ENCODE measurements at places on chromosomes 2 and 18.

DNA sequence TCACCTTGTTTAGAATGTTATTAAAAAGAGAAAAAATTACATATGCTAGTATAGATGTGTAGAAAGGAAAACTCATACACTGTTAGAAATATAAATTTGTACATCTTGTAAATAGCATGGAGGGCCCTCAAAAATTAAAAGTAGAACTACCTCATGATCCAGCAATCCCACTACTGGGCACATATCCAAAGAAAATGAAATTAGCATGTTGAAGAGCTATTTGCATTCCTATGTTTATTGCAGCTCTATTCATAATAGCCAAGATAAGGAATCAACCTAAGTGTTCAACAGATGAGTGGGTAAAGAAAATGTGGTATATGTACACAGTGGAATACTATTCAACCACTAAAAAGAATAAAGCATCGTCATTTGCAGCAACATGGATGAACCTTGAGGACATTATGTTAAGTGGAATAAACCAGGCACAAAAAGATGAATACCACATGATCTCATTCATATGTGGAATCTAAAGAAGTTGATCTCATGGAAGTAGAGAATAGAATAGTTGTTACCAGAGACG is 251.5 kb upstream of the THUMPD2 start:
- DNase-seq: no peak

GRCh38 chr18:59063300-59063906 is 76.3 kb upstream of the SEC11C start:
- DNase-seq: peak; percentile 35

- DNase-seq: no peak
These were observed 69.9 kb downstream of the UXS1 start for GRCh38 chr2:106124106-106124756.

DNA sequence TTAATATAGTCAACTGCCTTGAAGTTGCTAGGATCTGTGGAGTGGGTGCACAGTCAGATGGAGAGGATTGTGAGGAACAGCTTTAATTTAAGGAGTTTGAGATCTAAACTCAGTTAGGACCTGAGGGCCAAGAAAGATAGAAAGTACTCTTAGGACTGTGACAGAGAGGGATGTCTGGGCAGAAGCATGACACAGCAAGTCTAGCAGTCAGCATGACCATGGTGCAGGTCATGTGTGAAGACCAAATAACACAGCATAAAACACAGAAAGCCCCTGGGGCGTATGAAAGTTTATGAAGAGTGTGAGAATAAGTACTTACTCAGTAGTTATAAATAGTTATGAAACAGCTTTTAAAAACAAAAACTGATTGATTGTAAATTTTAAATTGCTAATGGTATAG is 107.2 kb downstream of the GALNT1 start:
- DNase-seq: no peak

GRCh38 chr2:5818961-5819600 is 126.9 kb downstream of the SOX11 start:
- DNase-seq: no peak

DNA sequence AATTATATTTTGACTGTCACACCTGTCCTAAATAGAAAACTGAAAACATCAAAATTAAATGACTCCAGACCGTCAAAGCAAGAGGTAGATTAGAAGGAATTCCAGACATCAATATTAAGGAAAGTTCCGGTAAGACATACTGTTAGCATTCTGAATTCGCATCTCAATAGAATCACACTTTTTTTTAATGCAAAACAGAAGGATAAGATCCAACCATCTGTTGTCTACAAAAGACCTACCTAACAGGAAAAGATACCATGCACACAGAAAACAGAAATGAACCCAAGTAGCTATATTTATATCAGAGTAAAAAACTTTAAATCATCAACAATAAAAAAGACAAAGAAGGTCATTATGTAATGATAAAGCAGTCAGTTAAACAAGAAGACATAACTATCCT is 145.0 kb downstream of the TMX3 start:
- no peak for DNase-seq

- no peak for DNase-seq
These were observed 26.5 kb downstream of the ACVR1 start for GRCh38 chr2:157849591-157849990.

GRCh38 chr18:14025306-14025940 is 106.8 kb downstream of the ZNF519 start:
- no peak for DNase-seq

DNA sequence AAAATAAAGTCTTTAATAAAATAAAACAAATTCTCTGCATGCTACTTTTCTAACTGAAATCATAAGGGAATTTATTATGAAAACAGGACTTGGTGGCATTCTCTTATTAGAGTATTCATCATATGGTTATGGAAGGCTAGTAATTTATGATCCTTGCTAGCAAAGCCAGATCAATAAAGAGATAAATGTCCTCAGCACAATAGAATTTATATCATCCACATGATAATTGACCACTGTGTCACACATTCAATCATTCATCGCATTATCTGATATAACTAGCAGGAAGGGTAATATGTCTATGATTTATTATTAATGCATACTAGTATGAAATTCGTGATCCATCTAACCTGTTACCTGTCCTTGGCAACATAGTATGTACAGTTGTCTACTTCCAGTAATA is 175.8 kb downstream of the MYO3B start:
- DNase-seq: no peak

DNA sequence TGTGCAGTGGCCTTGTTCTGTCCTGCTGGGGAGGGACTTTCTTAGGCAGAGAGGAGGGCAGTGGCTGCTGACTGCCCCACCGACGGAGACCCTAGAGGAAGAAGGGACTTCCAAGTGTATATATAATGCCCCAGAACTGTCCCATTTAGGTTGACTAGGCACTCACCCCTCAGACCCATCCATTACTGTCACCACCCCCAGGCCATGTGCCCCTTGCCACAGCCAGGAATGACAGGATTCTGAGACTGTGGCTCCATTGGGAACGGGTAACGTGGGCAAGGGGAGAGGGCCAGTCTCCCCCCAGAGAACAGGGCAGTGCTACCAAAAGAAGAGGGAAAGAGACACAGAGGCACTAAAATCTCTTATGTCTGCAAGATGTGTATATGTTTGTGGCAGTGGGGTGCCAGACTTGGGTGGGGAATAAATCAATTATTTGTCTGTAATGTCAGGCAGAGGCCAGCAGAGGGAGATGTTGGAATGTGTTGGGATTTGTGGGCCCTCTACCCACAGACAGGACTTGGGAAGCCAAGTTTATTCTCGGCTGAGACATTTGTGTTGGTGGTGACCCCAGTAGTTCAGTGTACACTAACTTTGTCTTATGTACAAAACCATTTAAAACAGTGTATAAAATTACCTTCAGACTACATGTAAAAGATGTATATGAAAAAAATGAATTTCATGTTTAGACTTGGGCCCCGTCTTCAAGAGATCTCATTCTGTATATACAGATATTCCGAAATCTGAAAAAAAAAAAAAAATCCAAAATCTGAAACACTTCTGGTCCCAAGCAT is 24.0 kb upstream of the TMEM37 start:
- DNase-seq: peak; percentile 46

DNA sequence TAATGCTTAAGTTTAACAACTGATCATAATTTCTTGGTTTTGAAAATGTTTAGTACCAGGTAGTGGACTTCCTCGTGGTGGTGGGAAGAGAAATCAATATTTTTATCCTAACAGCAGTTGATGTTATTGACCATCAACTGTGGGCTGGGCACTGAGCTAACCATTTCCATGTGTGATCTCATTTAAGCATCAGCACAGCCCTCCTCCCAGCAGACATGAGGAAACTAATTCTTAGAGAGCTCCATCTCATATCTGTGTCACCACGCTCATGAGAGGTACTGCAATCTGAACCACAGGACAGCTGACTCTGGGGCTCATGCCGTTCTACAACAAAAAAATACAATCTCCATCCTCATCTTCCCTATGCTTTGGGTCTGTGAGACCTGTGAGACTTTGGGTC is 332.8 kb upstream of the RAB12 start:
- DNase-seq: no peak

- no peak for DNase-seq
These were observed 135.7 kb downstream of the NFATC1 start for GRCh38 chr18:79531386-79531785.

- DNase-seq: no peak
These were observed 120.9 kb upstream of the ITGB6 start for GRCh38 chr2:160321006-160321405.

- peak; percentile 63 for DNase-seq
These were observed at the start of gene WDSUB1 for GRCh38 chr2:159285929-159286708. WDSUB1 (minus strand) TSS chr2:159286703; CDS start chr2:159283069, 3,634 bp downstream.

- peak; percentile 55 for DNase-seq
These were observed 96.2 kb downstream of the KLHL29 start for GRCh38 chr2:23480957-23481797.

- DNase-seq: no peak
These were observed 3.0 kb upstream of the CD8A start for GRCh38 chr2:86793752-86794151.

DNA sequence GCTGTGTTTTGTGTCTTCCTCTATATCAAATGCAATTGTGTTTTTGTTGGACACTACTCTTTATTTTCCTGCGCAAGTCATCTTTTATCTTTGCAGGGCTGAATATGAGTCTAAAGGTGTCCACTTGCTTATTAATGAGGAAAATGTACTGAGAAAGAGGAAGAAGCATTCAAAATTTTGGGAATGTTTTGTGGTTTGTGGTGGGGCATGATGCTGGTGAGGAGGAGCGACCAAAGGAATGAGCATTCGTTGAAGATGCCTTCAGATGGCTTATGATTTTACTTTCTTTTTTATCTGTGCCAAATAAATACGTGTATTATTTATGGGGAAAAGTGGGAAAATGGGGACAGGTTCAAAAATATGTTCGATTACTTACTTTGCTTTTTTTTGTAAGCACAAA is 63.9 kb upstream of the SMIM21 start:
- DNase-seq: no peak

DNA sequence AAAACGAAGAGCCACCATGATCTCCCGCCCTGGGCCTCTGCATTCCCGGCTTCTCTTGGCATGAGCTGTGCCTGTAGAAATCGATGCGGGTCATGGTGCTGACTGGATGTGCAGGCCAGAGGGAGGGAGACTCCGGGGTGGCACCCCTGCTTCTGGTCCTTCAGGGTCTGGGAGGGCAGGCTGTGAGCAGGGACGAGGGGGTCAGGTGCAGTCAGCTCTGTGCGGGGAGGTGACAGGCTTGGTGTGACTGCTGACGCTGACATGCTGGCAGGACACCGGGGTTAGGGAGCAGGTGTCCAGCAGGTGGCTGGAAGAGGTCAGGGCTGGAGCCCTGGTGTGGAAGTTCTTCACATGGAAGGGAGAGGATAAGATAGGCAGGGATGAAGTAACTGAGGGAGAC is 48.7 kb upstream of the KCNF1 start:
- DNase-seq: no peak

DNA sequence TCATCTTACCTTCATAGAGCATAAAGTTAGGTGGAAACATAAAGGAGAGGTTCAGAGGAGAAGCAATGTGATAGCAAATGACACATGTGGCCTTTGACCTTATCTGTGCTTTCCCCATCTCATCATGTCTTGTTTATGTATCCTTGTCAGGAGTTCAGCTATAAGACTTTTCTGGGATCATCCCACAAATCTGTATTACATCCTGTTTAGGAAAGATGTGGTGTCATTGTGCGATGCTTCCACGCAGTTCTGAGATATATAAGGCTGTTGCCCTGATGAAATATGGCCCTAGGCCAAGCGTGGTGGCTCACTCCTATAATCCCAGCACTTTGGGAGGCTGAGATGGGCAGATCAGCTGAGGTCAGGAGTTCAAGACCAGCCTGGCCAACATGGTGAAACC is 15.5 kb upstream of the MGAT5 start:
- DNase-seq: no peak

DNA sequence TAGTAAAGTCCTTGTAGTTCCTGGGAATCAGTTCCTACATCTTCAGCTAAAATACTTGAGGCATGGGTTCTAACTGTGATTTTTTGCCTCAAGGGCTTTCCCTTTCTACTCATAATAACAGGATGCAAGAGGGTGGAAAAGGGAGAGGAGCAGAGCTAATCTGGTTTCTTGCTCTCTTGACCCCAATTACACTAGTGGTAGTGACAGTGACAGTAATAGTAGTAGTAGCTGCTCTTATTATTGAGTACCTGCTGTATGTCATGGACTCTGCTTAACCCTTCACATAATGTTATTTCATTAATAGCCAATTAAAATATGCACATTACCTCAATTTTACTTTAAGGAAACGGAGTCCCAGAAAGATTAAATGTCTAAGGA is 214.8 kb upstream of the HNRNPA3 start:
- no peak for DNase-seq

DNA sequence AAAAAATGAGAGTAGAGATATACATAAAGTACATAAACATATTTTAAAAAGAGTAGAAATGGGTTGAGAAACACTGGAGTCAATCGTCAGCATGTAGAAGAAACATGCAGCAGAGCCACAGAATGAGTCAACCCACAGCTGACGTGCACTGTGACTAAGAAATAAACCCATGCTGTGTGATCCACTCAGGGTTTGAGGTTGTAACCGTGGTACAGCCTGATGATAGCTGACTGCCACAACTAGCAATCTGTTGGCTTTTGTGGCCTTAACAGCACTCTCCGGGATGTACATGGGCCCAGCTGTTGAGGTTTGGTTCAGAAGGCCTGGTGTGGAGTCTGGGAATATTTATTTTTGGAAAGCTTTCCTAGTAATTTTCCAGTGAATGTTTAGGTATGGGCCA is 554.4 kb upstream of the MEX3C start:
- no peak for DNase-seq

- no peak for DNase-seq
These were observed 33.5 kb upstream of the CRIM1 start for GRCh38 chr2:36322108-36322507.

GRCh38 chr2:166517533-166518061 is 23.5 kb upstream of the SCN7A start:
- no peak for DNase-seq

DNA sequence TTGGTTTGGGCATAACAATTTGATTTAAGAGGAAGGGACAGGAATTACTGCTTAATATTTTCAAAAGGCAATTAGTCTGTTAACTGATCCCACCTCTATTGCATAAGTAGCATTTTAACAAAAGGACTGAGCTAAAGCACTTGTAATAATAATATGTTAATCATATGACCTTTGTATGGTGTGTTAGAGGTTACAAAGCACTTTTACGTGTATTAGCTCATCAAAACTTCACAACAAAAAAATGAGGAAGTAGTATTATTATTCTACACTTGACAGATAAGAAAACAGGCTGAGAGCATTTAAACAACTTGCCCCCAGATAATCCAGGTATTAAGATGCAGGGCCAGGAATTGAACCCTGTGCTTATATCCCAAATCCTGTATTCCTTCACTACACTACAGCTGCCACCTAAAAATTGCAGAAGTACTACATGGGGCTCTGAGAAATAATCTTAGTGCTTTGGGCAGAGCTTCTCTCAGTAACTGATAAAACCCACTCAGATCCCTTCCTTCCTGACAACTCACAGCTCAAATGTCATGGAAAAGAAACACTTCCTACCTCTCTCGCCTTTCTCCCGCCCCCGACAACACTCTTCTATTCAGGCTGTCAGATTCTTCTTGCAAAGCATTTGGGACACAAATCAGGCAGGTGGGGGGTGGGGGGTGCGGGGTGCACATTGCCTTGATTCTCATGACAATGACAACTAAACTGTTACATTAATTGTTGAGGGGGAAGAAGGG is 20.7 kb upstream of the KCTD1 start:
- no peak for DNase-seq

- no peak for DNase-seq
These were observed 24.9 kb upstream of the EPC2 start for GRCh38 chr2:148619560-148620195.

Measured in NCI-H2081 (cell line).